Cardiac fibroblast (primary cell): ENCODE measurements at places on chromosomes 6 and 20.
A peak's percentile ranks its signal among the peaks of the same experiment; 100 is the strongest.

- no peak for DNase-seq
Observed at GRCh38 chr6:87670707-87671106, 31.3 kb downstream of the AKIRIN2 start.

DNA sequence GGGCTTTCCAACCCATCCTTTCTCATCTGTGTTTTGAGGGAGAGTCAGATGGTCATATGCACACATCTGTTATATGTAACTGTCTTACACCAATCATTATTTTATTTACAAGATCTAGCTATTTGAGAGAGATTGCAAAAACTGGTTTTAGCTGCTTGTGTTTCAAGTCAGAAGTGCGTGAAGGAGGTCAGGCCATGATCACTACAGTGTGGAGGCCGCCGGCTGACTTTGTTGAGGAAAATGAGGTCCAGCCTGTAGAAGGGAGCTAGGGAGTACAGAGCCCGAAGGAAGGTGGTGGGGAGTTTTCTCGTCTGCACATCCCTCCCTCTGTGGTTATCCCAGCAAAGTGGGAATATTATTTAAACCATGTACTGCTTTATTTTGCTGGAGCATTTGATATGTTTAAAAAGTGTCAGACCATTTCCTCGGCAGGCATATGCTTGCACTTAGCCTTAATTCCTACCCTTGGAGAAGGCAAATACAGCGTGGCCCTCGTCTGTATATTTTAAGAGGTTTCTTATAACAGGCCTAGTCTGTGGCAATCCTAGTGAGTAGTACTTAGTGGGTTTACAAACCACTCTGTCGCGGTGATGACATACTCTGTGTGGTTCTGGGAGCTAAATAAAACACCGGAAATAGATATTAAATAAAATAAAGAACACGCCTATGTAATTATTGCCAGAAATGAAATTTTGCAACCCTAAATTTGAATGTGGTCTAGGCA lies 95.6 kb downstream of the UST start:
- DNase-seq, result no peak

- peak; percentile 19 for DNase-seq
Observed at GRCh38 chr6:85568411-85568810, 25.2 kb downstream of the SNX14 start.

- DNase-seq, result peak; percentile 40
Observed at GRCh38 chr6:166626177-166627032, 646 bp downstream of the RPS6KA2 start.

DNA sequence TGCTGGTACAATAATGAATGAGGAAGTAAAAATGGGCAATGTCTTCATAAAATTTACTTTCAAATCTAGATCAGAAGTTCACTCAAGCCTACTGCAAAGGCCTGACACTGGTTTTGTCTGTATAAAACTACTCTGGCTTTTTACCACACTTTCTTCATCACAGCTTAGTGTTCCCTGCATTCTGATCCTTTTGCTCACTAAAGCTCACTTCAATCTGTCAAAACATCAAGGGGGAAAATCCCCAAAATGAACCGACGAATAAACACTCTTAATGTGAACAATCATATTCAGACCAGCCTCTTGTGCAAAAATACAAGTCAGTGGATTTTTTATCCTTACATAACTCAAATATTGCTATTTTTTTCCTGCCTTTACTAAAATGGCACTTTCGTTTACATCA lies 98.5 kb downstream of the PRDM1 start:
- peak; percentile 62 for DNase-seq

GRCh38 chr6:143252961-143253360 lies 192.3 kb downstream of the AIG1 start:
- DNase-seq, result no peak

DNA sequence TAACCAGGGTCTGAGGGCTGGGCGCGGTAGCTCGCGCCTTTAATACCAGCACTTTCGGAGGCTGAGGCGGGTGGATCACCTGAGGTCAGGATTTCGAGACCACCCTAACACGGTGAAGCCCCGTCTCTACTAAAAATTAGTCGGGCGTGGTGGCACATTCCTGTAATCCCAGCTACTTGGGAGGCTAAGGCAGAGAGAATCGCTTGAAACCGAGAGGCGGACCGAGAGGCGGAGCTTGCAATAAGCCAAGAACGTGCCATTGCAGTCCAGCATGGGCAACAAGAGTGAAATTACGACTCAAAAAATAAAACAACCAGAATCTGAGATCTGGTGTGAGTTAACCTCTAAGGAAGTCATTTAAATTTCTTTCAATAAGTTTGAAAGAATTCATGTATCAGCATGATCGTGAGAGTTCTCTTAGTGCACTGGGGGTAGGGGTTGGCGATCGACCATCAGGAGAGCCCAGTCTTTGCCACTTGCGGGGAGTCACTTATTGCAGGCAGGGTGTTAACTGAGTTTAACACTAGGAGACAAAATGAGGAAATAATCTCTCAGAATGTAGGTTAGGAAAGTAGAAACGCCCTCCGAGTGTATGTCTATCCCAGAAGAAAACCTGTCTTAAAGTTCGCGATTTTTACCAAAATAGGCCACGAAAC lies 206.5 kb upstream of the ZNF184 start:
- DNase-seq, result no peak

DNA sequence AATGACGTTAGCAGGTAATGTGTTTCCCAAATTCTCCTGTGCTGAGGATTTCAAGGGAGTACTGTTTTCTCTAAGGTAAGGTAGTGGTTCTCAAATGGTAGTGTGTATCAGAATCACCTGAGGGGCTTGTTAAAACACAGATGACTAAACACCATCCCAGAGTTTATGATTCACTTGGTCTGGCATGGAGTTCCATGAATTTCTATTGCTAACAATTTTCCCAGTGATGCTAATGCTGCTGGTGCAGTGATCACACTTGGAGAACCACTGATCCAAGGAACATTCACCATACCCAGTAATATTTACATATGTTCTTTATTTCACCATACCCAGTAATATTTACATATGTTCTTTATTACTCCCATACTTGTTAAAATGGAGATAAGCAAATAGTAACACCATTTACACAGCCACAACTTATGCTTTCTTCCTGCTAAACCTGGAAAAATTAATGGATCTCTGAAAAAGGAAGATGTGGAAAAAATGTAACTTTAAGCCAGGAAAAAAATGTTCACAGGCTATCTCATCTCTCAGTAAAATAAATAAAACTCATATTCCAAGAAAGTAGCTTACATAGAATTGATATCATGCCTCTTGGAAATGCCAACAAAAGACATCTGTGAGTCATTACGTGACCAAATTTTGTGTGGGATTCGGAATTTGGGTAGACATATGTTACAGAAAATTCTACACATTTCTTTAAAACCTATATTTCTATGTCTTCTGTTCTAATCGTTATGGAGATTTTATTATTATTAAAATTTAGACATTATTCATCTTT lies 129.5 kb downstream of the MMUT start:
- DNase-seq, result no peak

- peak; percentile 71 for DNase-seq
Observed at GRCh38 chr6:169520104-169520503, 181.7 kb downstream of the WDR27 start.

DNA sequence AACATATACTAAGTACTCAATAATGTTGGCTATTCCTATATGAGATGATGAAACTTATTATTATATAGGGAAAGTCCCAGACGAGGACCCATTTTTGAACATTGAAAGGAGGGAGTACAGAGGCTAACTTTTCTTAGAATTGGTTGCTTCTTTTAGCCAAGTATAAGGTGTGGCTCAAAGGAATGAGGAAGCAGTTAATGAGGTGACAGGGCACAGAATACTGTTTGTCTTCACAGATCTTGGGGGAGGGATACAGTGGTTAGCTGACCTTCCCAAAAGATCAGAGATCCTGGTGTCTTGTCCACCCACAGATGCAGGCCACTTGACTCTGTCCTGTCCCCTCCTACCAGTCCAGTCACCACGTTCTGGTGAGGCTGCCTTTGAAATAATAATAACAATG lies 67.8 kb upstream of the EPB41L1 start:
- DNase-seq, result no peak

DNA sequence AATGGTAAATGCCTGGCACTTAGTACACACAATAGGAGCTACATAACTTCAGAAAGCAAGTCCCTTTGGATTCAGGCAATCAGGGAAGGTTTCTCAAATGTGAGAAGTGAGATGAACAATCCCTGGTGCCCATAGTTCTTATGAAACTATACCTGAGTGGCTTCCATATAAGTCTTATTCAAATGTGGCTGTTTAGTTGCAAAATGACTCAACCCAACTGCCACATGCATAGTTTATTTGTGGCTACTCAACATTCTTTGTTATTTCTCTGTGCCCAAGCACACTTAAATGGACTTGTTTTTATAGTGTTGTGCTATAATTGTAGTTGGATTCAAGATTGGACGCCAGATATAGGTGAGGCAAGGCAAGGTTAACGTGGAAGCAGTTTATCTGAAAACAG lies 93.7 kb upstream of the ATXN1 start:
- no peak for DNase-seq

DNA sequence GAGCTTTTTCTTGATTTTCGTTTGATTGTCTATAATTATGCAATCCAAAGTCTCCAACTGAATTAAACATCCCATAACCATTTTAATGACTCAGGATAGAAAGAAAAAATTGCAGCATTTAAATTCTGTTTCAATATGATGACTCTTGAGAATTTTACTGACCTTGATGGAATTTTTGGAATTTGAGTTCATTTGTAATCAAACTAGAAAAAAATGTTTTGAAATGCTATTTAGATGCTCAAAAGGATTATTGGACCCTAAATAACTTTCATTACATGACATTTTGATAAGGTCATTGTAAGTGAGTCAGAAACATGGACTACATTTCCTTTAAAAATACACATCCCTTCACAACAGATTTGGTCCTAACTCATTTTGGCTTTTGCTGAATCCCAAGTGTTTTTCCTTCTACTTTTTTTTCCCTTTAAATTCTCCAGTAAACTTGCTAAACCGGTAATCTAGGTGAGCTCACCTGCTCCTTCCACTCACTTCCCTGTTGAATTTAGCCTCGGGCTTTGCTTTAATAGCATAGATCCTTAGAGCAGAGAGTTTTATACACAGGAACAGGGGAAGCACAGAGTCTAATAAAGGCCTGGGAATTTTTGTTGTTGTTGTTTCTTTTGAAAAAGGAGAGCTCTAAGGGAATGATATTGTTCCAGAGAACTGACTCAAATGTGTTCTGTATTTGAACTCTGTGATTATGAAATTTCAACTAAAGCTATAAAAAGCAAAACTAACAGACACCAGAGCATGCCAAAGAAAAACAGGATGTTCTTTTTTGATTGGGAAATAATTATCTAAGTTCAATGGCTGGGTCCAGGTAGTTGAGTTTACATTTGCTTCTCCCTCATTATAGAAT lies 1088.2 kb upstream of the CITED2 start:
- DNase-seq, result peak; percentile 86

DNA sequence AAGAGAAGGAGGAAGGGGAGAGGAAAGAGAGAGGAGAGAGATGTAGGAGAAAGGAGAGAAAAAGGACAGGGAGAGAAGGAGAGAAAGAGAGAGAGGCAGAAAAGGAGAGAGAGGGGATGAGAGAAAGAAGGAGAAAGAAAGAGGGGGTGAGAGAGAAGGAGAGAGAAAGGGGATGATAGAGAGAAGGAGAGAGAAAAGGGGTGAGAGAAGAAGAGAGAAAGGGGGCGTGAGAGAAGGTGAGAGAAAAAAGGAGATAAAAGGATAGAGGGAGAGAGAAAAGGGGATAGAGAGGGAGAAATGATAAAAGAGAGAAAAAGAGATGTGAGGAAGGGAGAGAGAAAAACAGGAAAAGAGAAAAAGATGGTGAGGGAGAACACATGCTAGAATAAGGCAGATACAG lies 933.4 kb downstream of the KIF16B start:
- DNase-seq, result no peak

GRCh38 chr6:138455746-138456400 lies 43.4 kb downstream of the NHSL1 start:
- peak; percentile 2 for DNase-seq

- DNase-seq, result no peak
Observed at GRCh38 chr6:15602154-15602553, 60.7 kb downstream of the DTNBP1 start.

GRCh38 chr6:82419132-82419581 lies 55.5 kb downstream of the TPBG start:
- DNase-seq, result no peak

DNA sequence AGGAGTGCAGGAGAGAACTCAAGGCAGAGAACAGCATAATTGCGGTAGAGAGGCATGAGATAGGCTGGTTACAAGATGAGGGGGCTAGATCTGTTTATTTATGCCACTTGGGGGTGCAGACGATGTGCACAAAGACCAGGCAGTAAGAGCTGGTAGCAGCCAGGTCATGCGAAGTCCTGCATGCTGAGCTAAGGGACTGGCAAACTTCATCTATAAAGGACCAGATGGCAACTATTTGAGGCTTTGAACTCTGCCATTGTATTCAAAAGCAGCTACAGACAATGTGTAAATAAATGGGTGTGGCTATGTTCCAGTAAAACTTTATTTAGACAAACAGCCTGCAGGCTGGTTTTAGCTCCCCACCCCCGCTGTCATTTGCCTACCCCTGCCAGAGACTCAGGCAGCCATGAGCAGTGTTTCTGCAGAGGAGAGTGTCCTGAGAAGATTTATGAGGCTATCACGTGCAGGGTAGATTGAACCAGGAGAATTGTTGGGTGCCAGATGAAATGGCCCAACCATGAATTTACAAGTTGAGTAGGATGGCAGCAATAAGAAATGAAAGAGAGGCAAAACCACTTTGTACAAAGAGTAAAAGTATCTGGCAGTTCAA lies 253.4 kb upstream of the MOCS1 start:
- no peak for DNase-seq

DNA sequence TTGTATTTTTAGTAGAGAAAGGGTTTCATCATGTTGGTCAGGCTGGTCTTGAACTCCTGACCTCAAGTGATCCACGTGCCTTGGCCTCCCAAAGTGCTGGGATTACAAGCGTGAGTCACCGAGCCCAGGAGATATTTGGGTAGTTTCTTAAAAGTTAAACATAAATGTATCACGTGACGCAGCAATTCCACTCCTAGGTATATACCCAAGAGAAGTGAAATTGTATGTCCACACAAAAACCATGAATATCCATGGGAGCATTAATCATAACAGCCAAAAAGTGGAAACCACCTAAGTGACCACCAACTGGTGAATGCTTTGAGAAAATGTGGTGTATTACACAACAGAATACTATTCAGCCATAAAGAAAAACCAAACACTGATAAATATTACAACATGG lies 164.8 kb downstream of the MRPL14 start:
- DNase-seq, result no peak

- peak; percentile 34 for DNase-seq
Observed at GRCh38 chr6:75932067-75932466, 140.4 kb downstream of the IMPG1 start.

DNA sequence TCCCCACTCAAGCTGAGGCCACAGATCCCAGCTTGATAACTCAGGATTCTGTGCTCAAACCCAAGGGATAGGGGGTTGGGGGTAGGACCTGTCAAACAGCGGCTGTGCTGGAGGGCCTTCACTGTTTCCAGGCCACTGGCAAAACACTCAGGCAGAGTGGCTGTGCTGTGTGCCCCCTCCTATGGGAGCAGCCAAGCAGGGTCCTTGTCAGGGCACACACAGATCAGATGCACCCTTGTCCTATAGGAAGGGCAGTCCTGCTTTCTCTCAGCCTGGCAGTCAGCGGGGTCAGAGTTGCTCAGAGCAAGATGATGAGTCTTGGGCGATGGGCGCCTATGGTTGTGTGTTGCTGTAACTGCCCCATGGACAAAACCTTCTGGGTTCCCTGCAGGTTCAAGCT lies 554.8 kb downstream of the TBC1D32 start:
- no peak for DNase-seq
